Breast epithelium (tissue), 4 donors: ENCODE measurements at places on chromosomes 3 and 15. TPM values are rescaled to one million over a fixed set of nuclear protein-coding genes. Genes with fewer than 3 reads are reported as not detected.
A peak's percentile ranks its signal among the peaks of the same experiment; 100 is the strongest.

SKOR1 gene
- 1.1 TPM for total RNA-seq

- no peak for DNase-seq
Measured at GRCh38 chr15:91975241-91975978, 121.9 kb downstream of the SLCO3A1 start.

- DNase-seq: no peak
Measured at GRCh38 chr15:88239594-88239993, 16.9 kb downstream of the NTRK3 start.

GRCh38 chr15:70038730-70039392 lies 58.9 kb downstream of the TLE3 start:
- DNase-seq: peak; percentile 20

DNA sequence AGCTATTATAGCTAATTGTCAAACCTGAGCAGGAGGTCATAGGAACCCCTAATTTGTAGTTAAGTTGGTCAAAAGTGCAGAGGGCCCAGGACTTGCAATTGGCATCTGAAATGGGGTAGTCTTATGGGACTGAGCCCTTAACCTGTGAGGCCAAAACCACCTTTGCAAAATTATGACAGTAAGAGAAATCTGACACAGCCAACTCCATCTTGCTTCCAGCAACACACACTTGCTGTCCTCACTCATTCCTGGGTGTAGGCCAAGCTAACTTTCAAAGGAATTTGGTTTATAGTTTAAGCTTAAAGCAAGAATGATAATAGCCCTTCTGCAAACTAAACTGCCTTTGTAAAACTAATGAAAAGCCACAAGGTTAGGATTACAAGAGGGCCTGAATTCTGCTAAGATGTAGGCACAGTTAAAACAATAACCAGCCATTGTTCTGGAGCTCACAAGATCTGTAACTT lies 57.6 kb upstream of the FRMD4B start:
- no peak for DNase-seq

ERC2 gene
- total RNA-seq: 7.3 TPM

DNA sequence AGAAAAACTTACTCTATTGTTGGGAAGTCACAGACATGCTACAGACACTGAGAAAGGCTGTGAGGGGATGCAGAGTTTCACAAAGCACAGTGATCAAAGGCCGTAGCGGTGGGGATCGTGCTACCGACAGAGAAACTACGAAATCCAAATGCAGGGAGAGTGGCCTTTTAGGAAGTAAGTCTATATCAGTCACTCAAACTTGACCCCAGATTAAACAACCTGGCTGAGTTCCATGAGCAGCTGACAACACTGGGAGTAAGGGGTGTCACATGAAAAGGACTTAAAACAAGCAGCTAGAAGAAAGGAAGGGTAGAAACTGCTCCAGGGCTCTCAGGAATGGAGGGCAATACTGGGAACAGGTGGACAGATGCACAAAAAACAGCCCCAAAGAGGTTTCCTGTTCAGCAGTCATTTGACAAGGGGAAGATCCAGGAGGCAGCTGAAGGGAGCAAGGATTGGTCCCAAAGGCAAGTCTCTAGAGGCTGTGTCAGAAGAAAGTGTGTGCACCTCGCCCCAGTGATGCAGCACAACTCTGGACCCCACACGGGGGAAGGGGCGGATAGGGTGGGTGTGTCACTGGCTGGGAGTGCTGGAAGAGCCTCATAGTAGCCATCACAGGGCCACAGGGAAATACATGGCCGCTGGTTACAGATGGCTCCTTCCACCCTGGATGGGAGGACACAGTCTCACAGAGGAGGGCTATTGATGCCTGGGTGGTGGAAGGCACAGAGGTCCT lies 20.3 kb upstream of the HDAC11 start:
- DNase-seq: no peak

- DNase-seq: no peak
Measured at GRCh38 chr3:180575571-180575970, 26.4 kb upstream of the TTC14 start.

DNA sequence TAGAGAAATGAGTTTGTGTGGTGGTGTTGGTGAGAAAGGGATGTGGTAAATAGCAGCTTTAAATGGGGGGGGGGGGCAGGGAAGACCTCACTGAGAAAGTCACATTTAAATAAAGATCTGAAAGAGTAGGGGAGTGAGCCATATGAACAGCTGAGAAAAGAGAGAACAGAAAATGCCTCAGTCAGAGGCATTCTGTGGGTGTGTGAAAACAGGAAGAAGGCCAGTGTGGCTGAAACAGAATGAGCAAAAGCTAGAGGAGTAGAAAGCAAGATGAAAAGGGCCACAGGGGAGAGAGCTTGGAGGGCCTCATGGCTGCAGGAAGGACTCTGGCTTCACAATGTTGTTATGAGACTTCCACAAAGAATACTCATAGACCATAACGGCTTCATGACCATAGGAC lies 783.3 kb downstream of the ZPLD1 start:
- no peak for DNase-seq

TERC gene
- total RNA-seq: 125 TPM

KIF7 gene
- 14.4 TPM for total RNA-seq

DNA sequence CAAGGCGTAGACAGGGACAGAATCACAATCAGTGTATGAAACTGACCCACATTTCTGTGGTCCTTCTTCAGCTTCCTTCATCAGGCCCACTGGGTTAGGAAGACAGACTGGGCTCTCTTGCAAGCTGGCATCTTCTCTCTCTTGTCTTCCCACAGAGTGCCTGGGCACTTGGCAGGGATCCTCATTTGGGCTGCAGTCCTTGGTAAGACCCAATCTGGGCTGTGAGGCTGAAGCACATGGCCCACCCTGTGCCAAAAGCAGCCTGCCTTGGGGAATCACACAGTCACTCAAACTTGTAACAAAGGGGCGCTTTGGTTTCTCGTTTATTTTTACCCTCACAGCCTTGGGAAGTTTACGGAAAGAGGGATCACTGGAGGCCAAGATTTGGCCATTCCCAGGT lies 8.2 kb upstream of the EPHB3 start:
- no peak for DNase-seq

AP3S2 gene
- total RNA-seq: 57.4 TPM

DNA sequence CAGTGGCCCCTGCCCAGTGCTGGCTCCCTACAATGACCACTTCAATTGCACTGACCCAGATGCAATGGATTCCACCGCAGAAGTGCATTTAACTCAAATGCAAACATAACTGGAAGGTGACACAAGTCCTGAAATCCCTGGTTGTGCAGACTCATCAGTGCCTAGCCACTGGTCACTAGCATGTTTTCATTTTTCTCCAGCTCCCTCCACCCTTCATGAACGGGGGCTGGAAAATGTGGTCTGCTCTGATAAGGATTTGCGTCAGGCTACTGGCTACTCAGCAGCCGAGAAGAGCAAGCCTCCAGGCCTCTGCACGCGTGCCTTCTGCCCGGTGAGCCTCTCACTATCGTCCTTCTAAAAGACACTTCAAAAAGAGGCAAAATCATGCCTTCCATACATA lies 27.4 kb upstream of the FURIN start:
- no peak for DNase-seq

GRCh38 chr15:52925130-52925529 lies 135.0 kb upstream of the ONECUT1 start:
- DNase-seq: no peak

ZKSCAN7 gene
- total RNA-seq: 11.0 TPM

- no peak for DNase-seq
Measured at GRCh38 chr3:31077826-31078225, 183.4 kb upstream of the GADL1 start.

DNA sequence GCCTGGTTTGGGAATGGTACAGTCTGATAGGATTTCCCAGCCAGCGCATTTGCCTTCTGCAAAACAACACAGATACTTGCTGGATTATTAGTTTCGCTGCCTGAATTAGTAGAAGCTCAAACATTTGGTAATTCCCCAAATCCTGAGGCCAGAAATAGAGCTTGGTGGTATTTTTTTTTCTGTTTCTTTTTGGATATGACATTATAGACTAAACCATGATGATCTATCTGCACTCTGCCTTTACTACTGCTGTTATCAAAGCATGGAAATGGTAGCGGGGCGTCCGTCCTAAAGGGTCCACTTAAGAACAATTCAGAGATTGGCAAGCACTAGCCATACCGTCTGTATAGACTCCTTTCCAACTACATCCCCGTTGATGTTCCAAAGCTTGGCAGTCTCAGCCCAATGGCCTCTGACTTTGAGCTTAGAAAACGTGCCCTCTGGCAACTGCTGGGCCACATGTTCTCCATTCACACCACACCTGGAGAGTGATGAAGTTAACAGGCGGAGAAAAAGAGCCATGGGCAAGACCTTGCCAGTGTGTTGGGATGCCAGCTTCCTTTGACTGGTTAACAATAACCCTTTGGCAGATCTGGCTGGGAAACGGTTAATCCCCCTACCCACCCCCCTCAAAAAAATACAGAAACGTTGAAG lies 241.0 kb upstream of the NR2F2 start:
- DNase-seq: no peak

GRCh38 chr3:32302601-32303398 lies 64.3 kb downstream of the CMTM8 start:
- no peak for DNase-seq

MRAS gene
- 157 TPM for total RNA-seq

GRCh38 chr3:5226783-5227182 lies 39.3 kb downstream of the EDEM1 start:
- no peak for DNase-seq

DNA sequence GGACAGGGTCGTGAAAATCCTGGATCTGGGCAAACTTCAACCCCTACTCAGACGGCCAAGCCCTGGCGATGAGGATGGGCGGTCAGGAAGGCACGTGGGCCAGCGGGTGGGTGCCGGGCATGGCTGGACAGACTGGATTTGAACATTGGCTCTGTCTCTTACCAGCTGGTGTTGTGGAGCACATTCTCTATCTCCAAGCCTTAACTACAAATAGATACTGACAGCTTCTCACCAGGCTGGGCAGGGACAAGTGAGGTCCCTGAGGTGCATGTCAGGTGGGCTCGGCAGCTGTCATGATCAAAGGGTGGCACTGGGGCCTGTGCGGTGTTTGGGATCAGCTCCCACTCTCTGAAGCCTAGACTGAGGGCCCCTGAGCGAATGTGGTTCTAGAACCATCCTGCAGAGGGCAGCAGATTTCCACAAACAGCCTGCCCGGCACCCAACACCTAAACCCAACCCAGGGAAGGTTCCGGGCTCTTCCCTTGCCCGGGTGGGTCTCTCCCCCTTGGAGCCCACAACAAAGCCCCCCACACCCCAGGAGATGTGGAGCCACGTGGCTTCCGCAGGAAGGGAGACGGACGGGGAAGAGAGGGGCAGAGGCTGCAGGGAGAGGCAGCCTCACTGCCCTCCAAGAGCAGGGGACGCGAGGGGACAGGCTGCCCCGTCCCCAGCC lies 58.4 kb downstream of the RGMA start:
- DNase-seq: peak; percentile 75

DNA sequence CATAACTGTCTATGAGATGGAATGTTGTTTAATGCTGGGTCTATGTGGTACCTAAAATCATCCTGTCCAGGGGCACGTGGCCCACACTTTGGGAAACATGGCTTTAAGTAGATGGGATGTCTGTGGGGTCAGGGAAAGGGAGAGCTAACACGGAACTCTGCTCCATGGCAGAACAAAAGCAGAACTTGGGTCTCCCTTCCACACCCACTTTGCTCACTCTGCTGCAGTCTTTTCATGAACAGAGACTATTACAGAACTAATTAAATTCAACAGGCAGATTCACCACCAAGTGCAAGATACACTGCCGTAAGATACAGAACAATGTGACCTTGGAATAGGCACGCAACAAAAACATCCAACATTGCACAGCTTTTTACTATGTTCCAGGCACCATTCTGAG lies 28.2 kb downstream of the POPDC2 start:
- DNase-seq: no peak

DNA sequence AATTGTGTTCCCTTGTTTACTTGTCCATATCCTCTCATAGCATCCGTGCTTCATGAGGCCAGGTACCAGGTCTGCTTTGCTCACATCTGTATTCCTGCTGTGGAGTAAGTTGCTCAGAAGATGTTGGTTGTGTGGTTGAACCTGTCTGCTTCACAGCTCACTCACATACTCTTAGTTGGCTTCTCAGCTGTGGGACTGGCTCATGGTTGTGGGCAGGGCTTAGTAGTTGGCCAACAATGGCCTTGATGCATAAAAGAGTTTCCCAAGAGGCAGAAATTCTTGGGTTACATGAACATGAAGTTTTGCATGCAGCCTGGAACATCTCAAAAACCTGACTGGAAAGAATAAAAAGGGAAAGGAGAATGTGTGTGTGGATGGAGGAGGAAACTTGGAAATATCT lies 17.0 kb downstream of the CELF6 start:
- DNase-seq: no peak

GRCh38 chr3:12273045-12273695 lies 15.7 kb upstream of the PPARG start:
- DNase-seq: no peak

DNA sequence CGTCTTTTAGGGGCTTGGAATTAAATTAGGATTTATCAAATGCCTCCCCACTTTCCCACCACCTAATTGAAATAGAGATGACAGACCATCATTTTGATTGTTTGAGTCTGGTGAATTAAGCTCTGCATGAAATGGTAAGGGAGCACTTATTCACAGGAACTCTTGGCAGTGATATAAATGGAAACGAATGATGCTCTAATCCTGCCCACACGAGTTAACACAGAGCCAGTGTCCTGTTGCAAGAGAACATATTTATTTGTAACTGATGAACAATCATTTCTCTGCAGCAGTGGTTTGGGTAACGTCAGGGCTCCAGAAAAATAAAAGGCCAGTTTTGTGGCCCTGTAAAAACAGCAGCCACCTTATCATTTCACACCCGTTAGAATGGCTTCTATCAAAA lies 163.3 kb downstream of the FEZF2 start:
- DNase-seq: no peak
